ENCODE measurements at places on chromosomes 2 and 18. TPM values are rescaled to one million over a fixed set of nuclear protein-coding genes. Genes with fewer than 3 reads are reported as not detected.

The VIL1 gene
- total RNA-seq, result not detected

The DNAJC5G gene
- not detected for total RNA-seq

DNA sequence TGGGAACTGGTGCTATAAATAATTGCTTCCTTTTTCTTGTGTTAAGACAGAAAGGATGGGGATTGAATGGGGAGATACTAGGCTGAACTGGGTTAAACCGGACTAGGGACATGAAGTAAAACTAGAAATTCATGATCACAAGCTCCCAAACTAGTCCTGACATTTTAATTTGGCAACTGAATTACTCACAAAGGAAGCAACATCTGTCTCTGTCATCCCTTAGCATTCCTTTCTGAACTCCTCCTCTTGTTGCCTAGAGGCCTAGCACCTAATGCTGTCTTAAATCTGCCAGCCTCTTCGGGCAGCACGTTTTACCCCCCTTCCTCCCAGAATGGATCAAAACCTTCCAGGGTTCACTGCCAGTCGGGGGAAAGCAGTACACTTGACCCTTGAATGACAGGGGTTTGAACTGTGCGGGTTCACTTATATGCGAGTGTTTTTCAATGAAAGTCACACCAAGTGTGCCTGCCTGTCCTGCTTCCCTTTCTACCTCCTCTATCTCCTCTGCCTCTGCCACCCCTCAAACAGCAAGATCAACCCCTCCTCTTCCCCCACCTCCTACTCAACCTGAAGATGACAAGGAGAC, 8.2 kb downstream of the KCTD1 start:
- H3K4me3 ChIP-seq, result no peak overlapping the region
- H3K36me3 ChIP-seq, result peaks cover 6% of the 10 kb centered on the region
- H3K27me3 ChIP-seq, result no peaks in the 10 kb centered on the region
- no peak overlapping the region for H3K27ac ChIP-seq
- H3K4me1 ChIP-seq, result peaks cover 7% of the 10 kb centered on the region

GRCh38 chr18:76467371-76468190, 27.5 kb downstream of the ZNF516 start:
- H3K27ac ChIP-seq, result no peak overlapping the region
- no peak for DNase-seq
- H3K4me1 ChIP-seq, result peaks cover 17% of the 10 kb centered on the region

DNA sequence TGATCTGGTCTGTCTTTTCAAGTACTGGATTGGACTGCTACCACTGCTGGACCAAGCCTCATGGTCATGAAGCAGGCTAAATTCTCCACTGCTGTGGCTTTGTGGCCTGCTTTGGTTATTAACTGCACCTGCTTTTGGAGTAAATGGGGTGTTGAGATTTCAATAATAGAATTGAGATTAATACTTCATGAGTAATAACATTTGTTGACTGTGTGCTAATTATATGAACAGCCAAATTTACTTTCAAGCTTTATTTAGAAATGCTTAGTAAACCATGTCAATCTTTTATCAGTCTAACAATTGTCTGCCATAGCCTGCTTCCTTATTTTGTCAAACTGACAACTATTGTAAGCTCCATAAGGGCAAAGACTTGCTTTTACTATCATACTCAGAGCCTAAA, 27.4 kb upstream of the MTIF2 start:
- no peak for DNase-seq
- no peaks in the 10 kb centered on the region for H3K4me1 ChIP-seq
- no peak overlapping the region for H3K27ac ChIP-seq
- no peaks in the 10 kb centered on the region for H3K27me3 ChIP-seq
- H3K4me3 ChIP-seq, result no peak overlapping the region
